Left lung (tissue), 14 donors: ENCODE measurements at places on chromosomes 6 and 20.

GRCh38 chr6:11622156-11622555 lies 84.6 kb downstream of the TMEM170B start:
- no peak for DNase-seq

DNA sequence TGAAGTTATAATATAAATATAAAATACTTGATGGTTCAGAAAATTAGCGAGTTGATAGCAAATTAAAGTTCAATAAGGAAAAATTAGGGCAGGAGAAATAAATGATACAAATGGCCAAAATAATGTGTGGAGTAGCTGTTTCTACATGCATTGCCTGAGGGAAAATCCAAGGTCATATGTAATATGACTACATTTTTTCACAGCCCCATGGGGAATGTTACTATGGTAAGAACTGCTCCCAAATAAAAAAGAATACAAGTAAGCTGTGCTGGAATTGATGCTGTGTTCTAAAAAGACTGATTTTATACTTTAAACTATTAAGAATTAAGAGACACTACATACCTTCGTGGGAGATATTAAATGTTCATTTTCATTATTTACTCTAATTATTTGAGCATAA lies 34.1 kb downstream of the MEI4 start:
- no peak for DNase-seq

- no peak for DNase-seq
Measured at GRCh38 chr6:19896693-19897010, 59.5 kb downstream of the ID4 start.

DNA sequence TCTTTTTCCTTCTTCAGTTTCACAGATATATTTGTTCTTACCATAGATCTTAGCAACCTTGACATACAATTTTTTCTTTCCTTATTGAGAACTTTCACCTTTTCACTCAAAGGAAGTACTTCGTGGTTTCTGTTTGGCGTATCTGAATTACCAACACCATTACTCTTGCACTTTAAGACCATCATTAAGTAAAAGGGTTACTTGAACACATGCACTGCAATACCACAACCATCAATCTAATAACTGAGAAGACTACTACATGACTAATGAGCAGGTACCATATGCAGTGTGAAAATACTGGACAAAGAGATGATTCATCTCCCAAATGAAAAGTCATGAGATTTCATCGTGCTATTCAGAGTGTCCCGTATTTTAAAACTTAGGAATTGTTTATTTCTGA lies 21.7 kb upstream of the SENP6 start:
- DNase-seq = no peak

DNA sequence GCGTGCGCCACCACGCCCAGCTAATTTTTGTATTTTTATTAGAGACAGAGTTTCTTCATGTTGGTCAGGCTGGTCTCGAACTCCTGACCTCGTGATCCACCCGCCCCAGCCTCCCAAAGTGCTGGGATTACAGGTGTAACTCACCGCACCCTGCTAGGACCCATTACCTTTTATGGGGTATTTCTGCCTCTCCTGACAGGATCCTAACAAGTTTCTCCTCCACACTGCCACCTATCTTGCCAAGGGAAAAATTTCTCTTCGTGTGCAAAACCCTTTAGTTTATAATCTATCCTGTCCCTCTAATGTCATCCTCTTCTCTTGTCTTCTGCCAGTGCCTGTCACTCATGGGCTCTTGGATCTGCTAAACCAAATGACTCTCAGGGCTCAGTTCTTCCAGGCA lies 1.9 kb downstream of the STMND1 start:
- DNase-seq = no peak

- DNase-seq = no peak
Measured at GRCh38 chr6:53411451-53411850, 62.7 kb upstream of the ELOVL5 start.

DNA sequence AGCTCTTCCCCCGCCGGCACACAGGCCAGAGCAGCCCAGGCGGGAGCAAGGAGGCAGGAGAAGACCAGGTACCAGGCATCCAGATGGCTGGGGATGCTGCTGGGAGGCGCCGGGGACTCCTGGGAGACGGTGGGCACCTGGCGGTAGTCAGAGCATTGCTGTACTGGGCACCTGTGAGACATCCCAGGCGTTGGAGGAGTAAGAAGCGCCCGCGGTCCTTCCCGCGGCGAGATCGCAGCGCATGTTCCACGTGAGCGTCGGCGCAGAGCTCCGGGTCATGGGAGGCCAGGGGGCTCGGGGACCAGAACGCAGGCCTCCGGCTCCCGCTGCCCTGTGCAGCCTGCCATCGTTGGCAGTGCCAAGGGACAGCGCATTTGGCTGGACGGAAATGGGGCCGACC lies 293.7 kb upstream of the CDYL start:
- DNase-seq = no peak

GRCh38 chr6:87671555-87672029 lies 30.4 kb downstream of the AKIRIN2 start:
- DNase-seq = no peak

- peak; percentile 77 for DNase-seq
Measured at GRCh38 chr6:75334266-75335040, 49.9 kb upstream of the TMEM30A start.

DNA sequence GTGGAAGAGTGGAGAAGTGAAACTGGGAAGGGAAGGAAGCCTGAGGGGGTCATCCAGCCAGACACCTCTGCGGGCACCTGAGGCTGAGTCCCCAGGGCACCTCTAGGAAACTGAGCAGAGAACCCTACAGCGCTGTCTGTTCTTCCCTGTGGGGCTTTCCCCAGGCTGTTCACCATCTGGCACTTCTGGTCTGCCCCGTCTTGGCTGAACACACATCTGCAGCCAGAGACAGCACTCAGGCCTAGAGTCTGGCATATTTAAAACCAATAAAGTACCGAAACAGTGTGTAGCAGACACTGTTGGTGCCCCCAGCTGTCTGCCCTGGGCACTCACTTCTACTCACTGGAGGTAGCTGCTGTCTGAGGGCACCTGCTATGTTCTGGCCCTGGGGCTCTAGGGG lies 9.4 kb upstream of the ARFGEF2 start:
- no peak for DNase-seq

GRCh38 chr6:159490298-159490937 lies 202.6 kb downstream of the SOD2 start:
- DNase-seq = no peak

DNA sequence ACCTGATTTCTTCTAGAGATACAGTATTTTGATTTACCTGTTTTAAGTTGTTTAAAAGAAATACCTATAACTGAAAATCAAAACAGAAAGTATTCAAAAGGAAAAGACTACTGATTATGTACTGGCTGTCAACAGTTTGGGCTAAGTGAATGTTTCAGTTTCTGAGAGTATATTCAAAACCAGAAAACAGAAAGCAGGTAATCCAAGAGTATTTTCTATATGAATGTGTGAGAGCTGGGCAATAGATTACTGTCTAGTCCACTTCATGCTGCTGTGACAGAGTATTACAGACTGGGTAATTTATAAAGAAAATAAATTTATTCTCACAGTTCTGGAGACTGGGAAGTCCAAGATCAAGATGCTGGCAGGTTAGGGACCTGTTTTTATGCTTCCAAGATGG lies 261.0 kb downstream of the ARHGAP18 start:
- no peak for DNase-seq

- DNase-seq = no peak
Measured at GRCh38 chr20:56843817-56844216, 214.7 kb downstream of the TFAP2C start.

DNA sequence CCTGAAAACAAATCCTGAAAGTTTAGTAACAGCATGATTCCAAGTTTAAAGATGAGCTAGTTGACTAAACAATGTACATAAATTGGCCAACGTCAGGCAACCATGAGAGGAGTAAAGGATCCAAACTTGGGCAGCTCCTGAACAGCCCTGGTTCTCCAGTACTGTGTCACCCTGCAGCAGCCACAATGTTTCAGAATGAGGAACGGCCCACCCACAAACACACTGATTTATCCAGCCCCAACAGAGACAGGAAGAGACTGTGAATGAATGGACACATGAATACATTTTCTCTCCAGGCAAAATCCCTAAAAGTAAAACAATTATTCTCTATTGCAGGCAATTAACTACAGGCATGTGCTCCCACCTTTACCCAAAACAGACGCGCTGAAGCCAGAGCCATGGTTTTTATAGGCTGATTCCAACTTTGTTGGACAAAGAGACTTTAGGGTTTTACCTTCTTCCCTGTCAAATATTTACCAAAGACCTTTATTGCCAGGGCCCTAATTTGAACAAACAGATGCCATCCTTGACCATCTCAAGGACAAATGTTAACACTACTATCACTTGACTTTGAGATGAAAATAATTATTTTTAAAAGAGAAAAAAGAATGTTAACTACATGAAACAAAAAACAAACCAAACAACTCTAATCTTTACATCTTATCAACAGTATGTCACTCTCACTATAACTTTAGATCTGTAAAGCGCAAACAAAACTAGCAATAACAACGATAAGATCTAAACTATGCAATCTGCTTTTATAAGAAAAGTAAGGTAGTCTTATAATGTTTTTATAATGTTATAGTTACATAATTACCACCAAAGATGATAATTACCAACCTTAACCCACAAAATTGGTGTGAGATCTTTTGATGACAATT lies 22.9 kb downstream of the CNKSR3 start:
- no peak for DNase-seq

GRCh38 chr6:10875026-10875425 lies 6.8 kb downstream of the GCM2 start:
- no peak for DNase-seq
